ENCODE measurements at places on chromosomes 4 and X.

DNA sequence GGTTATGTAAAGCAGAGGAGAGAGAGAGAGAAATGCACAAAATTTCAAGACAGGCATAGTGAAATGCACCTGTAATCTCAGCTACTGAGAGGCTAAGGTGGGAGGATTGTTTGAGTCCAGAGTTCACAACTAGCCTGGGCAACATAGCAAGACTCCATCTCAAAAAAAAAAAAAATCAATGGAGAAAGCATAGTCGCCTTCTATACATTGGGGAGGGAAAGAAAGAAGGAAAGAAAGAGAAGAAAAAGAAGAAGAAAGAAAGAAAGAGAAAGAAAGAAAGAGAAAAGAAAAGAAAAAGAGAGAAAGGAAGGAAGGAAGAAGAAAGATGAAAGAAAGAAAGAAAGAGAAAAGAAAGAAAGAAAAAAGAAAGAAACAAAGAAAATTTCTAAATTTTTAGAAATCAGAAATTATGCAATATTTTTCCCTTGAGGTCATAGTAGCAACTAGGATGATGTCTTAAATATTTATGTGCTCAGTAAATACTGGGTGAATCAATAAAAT lies 53.4 kb downstream of the DKK2 start:
- no peak for DNase-seq

DNA sequence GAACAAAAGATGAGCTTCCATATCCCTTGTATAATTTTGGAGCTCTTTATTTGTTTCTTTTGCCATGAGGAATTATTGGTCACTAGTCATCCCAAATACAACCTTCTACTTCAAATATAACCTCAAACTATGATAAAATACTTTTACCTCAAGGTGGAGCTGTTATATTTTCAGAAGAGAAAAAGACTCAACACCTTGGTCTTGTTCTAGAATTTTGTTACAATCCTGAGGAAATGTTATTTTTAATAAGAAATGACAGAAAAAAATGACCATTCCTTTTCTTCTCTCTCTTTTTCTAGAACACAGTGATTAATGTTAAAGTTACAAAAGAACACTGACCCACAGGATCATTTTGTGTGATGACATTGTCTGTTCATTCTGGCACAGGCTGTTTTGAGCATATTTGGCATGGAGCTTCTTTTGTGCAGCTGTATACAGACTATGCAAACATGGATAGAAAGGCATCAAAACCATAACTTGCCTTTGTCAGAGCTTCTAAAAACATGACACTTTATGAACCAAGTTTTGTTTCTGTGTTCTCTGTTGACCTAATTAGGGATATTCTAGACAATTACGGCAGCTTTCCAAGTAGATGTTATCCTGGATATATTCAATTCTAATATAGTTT lies 159.6 kb upstream of the CTSO start:
- DNase-seq = no peak

DNA sequence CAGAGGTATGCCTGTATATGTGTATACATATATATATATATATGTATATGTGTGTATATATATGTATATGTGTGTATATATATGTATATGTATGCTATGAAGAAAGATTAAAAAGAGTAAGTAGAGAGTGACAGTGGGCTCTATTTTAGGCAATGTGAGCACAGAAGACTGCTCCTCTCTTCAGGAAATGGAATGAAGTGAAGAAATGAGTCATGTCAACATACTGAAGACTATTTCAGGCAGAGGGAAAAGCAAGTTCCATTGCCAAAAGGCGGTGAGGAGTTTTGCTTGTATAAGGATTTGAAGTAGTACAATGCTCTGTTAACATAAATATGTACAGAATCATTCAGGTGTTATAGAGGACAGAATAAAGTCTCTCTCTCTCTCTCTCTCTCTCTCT lies 773.2 kb upstream of the FTHL17 start:
- DNase-seq = no peak

GRCh38 chrX:77087529-77088169 lies 359.5 kb upstream of the FGF16 start:
- no peak for DNase-seq

DNA sequence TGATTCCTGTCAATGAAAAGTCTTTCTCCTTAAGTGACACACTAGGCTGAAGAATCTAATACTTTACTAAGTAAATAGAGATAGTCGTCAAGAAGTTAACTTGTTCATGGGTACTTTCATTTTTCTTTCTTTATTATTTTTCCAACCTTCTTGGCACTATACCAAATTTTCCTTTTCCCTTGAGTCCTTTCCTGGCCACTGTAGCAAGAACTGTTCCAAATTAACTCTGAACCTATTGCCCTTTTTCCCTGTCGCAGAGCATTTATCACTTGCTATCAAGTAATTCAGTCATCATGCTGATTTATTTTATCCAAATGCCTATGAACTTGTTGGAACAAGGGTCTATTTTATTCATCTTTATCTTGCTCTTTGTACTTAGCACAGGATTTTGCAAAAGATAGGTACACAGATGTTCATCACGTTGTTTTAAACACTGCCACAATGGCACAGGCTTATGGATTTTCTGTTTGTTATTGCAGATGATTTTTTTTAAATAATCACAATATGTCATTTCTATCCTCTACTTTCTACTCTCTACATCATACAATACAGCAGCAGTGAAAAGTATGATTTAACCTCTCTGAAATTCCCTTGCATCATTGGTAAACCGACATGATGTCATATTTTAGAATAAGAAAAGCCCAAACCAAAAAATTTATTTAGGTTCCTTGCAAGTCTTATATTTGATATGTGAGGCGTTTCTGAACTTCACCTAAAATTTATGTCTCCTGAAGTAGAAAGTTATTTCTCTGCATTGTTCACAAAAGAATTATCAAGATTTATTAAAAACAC lies 2352.3 kb downstream of the PCDH7 start:
- DNase-seq = no peak

- DNase-seq = no peak
These were observed 205.0 kb upstream of the PDE5A start for GRCh38 chr4:119833611-119834010.

- no peak for DNase-seq
These were observed 57.8 kb downstream of the SPATA4 start for GRCh38 chr4:176137631-176138030.

DNA sequence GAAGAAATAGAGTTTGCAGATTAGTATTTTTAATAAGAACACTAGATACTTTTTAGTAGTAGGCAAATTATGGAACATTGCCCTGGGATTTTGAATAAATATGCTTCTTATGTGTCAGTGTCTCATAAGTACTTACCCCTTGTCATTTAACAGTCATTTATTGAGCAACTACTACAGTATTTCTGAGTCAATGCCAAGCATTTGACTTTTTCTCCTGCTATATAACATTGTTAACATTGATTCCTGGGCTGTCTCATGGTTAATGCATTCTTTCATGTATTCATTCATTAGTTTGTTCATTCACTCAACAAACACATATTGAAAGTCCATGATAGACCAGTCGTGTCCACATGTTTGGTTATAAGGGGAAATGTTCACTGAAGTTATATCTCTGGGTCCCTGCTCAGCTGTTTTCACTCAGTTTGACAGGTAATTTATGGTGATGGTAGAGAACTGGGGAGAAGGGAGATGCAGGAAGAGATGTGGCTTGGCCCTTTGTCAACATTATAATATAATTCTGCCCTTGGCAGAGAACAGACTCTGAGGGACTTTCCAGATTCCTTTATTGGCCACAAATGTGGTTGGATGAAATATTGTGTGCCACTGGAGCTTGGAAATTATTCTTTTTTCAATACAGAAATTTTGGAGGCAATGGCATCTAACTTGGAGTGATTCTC lies 49.8 kb downstream of the OSTC start:
- DNase-seq = no peak

DNA sequence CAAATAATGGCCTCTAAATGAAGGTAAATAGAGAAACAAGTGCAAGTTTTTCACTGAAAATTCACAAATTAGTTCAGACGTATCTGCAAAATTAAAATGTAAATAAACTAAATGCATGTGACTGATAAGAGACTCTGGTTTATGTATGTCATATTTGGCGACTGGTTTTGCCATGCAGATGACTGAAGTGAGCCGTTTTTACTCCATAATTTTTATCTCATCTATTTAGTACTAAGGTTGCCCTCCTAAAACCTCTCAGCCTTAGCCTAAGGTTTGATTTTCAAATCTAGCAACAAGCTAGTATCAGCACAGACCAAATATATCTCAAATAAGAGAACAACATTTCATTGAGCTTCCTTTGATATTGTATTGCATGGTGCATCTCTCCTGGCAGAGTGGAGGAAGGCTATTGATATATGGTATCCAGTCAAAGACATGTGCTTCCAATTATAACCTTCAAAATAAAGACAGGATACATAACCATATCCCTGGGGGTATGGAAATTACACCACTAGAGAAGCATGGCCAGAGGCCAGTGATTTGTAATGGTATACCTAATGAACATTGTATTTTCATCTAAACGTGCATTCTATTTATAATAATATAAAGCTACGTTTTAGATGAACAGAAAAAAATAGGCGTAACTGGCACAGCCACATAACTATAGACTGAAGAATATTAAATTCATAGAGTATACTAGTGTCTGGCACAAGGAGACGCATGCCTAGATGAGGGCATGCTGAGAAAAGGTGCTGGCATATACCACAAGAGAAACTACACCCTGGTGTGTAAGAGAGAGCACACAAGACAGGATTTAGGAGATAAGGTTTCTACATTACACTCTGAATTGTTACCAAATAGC lies 392.6 kb upstream of the INTU start:
- DNase-seq = no peak

GRCh38 chr4:106201373-106201772 lies 114.6 kb downstream of the TBCK start:
- no peak for DNase-seq

- DNase-seq = no peak
These were observed 204.2 kb upstream of the IL15 start for GRCh38 chr4:141432000-141432712.

- DNase-seq = no peak
These were observed 613.9 kb downstream of the FAT4 start for GRCh38 chr4:125928652-125929051.

GRCh38 chr4:109278594-109279031 lies 23.8 kb downstream of the COL25A1 start:
- DNase-seq = no peak

- no peak for DNase-seq
These were observed 118.0 kb upstream of the GLRA2 start for GRCh38 chrX:14411326-14411725.

- no peak for DNase-seq
These were observed 579 bp downstream of the ABCD1 start for GRCh38 chrX:153725039-153725831.

DNA sequence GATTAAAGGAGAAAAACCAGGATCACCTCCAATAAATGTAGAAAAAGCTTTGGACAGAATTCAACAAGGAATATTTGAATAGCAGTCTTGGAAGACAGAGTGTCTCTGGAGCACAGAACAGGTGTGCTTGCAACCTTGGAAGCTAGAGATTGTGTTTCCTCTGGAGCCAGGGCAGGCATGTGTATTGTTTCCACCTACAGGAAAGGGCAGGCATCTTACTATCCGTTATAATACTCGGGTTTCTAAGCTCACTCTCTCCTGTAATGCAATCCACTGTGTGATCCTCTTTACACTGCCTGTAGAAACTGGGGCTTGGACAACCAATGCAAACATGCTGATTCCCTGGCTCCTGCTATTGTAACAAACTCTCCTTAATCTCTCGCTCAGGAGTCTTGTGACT lies 14.4 kb downstream of the CCDC110 start:
- no peak for DNase-seq

DNA sequence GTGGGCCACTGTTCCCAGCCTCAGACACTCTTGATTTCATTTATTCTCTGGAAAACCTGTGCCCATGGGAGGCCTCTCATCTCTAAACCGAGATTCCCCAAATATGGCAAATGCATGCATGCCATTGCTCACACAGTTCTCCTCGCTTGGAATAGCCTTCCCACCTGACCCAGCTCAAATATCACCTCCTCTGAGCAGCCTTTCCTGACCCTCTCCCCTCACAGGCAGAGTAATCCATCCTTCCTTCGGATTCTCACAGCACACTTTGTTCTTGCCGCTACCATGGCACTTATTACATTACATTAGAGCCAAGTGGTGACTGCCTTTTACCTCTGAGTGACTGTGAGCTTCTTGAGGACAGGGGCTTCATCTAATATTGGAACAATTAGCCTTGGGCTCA lies 209.5 kb downstream of the HS6ST2 start:
- no peak for DNase-seq

DNA sequence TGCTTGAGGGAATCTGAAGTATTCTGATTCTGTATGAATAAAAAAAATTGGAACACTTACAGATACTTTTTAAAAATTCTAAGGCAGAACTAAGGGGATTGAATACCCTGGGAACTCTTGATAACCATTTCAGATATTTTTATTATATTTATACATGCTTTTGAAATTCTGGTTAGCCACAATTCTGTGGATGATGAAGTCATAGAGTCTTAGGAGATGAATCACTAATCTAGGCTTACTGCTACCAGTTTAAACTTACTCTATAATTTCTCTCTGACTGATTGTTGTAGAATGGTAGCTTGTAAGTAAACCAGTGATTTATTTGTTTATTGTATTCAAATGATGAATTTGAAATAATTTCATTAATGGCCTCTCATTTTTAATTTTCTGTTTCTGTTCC lies 11.4 kb upstream of the SLAIN2 start:
- no peak for DNase-seq

- DNase-seq = no peak
These were observed 181.5 kb downstream of the GC start for GRCh38 chr4:71602289-71602900.

DNA sequence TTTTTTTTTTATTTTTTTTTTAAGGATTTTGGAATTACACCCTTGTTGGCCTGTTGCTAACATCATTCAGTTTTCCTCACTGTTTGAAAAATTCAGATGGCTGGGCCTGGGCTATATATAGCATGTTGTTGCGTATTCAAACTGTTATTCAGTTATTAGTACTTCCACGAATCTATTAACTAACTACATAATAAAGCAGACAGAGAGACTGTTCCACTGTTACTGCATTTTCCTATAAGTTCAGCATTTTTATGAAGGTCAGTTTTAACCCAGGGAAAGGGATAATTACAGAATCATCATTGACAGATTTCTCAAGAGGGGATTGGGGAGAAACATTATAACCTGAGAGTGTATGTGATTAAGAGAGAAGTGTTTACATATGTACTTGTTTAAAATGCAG lies 3.1 kb downstream of the DOCK11 start:
- no peak for DNase-seq

- no peak for DNase-seq
These were observed 75.7 kb downstream of the SH2D1A start for GRCh38 chrX:124421898-124422655.

- DNase-seq = peak; percentile 21
These were observed 250.4 kb upstream of the JADE1 start for GRCh38 chr4:128558896-128559679.

- DNase-seq = no peak
These were observed 8.2 kb downstream of the FAM184B start for GRCh38 chr4:17773135-17773698.

GRCh38 chr4:7967501-7968261 lies 28.0 kb upstream of the AFAP1 start:
- DNase-seq = no peak

- DNase-seq = no peak
These were observed 1.3 kb downstream of the NAF1 start for GRCh38 chr4:163165217-163166017.

All from GDM1 (cell line).